ENCODE measurements at places on chromosomes 16 and 17.
A peak's percentile ranks its signal among the peaks of the same experiment; 100 is the strongest.

DNA sequence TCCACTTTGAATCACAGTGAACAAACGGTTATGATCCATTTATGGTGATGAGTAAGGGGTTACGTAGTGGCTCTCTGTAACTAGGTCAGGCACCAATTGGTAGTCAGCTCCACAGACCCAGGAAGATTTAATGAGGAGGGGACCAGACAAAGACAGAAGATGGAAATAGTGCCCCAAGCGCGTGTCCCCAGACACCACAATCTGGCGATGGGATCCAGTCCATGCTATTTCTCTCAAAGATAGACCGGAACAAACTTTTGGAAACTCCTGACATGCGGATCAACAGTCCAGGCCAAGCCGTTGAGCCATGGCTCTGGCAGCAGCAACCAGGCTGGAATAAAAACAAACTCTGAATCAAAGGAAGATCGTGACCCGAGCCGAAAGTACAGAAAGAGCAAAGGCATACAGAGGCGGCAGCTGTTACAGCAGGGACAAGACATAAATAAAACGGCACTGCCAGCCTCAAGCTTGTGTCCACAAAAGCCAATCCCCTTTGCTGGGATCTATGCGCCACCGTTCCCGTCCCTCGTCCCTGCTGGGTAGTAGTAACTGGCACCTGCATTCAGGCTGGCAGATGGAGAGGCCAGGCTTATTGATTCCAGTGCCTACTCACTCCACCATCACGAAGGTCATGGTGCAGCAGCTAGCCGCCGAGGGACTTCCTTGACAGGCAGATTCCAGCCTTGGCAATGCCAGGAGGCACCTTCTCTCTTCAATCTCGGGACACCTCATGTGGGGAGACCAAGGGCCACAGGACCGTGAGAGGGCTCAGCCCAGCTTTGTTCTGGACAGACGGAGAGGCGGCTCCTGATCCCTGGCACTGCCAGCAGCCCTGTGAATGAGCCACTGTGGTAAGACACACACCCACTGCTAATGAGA, 50.2 kb downstream of the CDH11 start:
- DNase-seq, result peak; percentile 62

DNA sequence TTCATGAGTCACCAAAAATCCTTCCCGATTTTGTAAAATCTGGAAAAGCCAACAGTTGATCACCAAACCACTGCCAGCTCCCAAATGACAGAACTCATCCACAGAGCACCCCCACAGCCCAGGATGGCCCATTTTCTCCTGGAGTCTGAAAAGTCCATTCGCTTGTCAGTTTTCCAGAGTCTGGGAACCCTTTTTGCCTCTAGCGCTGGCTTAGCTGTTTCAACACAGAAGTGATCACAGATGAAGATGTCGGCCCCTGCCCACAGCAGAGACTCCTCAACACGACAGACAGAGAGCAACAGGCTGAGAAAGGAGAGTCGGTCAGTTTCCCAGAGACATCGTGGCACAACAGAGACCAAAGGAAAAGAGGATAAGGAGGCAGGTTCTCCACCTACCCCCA, 66.4 kb downstream of the NXN start:
- DNase-seq, result no peak

- no peak for DNase-seq
Measured at GRCh38 chr16:31243734-31244670, 15.8 kb upstream of the ITGAM start.

GRCh38 chr16:68281368-68282063, 17.2 kb downstream of the SLC7A6 start:
- DNase-seq, result no peak

DNA sequence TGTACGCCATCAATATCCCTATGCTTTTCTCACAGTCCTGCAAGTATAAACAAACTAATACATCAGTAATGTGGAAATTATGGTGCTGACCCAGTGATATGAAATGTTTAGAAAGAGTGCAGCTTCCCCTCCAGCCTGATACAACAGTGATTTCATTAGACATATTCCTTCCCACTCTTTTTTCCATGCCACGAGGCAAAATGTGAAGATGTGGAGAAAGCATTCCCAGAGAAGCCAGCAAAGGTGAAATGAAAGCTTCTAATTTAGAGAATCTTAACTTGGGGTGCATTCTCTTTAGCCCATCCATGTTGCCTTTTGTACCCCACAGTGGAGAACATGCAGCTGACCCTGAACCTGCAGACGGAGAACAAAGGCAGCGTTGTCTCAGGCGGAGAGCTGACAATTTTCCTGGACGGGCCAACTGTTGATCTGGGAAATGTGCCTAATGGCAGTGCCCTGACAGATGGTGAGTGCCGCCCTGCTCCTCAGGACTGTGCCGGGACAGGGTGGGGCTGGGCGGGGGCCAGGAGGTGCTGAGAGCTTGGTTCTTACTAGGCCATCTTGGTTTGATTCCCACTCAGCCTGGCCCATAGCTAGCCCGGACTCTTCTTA, 77.8 kb downstream of the WWP2 start:
- DNase-seq, result peak; percentile 64

DNA sequence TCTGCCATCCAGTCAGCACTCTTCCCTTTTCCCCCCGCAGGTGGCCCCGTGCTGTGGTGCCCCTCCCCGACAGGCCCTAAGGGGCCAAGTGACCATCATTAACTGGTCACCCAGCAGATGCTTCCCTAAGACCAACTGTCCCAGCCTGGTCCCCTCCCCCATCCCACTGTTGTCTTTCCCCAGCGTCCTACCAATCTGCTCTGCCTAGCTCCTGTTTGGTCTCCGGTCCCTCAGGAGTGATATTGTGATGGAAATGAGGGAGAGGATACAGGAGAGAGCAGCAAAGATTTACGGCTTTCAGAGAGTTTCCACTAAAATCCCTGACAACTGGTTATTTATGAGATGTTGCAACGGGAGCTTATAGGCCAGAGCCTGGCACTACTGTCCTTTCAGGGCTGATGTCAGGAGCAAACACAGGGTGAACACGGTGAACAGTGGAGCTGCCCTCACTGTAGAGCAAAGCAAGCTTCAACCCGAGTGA, 1.4 kb upstream of the TTLL6 start:
- no peak for DNase-seq

GRCh38 chr17:31389657-31390381, 1.7 kb upstream of the RAB11FIP4 start:
- no peak for DNase-seq

GRCh38 chr16:51393381-51394005, 242.4 kb upstream of the SALL1 start:
- DNase-seq, result no peak

DNA sequence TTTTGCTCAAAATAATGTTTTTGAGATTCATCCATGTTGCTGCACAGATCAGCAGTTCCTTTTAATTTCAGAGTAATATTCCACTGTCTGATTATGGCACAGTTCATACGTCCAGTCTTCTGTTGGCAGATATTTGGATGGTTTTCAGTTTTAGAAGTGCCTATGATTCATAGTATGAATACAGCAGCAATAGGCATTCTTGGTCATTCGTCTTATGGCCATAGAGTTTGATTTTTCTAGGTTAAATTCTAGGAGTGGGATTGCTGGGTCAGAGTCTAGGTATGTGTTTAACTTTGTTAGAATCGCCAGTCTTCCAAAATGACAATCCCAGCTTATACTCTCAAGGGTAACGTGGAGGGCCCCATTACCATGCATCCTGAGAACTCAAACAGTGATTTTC, 11.5 kb upstream of the IL34 start:
- no peak for DNase-seq

DNA sequence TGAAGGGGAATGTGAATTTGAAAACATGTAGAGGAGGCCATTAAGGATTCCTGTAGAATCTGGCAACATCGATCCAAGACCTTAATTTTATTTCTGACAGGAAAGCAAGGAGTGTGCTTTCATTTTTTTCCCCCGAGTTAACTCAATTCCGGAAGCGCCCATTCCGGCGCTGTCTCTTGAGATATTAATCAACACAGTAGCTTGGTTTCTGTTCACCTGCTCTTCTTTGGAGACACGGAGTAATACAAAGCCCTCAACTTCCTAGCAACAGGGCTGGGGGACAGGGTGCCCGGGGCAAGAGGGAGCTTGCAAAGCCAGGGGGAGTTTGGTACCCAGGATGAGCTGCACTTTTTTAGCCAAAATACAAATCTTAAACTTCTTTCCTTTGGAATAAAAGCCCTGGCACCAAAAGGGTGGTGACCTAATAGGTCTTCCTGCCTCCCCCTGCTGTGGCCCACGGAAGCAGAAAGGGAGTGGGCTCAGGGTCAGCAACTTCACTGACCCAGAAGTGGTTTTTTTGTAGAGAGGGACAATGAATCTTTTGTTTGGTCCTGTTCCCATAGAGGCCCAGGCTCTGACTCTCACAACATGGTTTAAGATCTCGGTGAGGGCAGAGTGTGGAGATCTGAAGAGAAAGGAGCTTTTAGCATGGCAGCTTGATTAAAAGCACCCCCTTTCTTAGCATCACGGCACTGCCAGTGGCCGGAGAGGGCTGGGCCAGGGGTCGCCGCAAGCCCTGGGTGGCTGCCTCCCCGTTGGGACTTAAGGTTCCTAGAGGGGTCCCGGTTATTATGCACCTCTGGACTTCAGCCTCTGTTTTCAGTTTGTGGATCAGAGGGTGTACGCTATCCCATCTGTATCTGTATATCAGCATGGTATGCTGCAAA, 207.3 kb downstream of the CCDC182 start:
- no peak for DNase-seq

DNA sequence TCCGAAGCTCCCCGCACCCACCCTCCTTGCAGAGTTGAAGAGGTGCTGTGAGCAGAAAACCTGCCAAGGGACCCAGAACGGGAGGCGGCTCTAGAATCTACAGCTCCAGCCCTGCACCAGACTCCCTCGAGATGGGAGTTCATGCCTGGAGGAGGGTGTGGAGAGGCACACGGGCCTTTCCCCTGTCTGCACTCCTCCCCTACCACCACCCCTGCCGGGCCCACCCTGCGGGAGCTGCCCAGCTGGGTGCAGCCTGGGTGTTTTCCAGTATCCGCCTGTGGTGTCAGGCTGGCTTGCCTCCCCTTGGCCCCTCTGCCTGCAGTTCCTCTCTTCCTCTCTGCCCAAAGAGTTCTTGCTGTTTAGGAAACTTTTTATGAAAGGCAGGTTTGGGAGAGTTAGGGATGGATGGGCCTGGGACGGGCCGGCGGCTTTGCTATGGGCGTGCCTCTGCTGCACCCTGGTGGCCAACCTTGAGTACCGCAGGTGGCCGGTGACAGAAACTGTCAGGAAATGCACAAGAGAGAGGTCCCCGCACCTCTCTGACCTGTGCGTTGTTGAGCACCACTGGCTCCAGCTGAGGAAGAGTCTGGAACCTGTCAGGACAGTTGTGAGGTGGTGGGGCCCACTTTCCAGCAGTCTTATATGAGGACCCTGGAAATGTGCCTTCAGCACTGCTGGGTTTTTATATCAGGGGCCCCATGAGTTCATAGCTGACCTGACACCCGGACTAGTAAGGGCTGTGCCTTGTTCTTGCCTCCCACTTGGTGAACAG, 354.1 kb downstream of the SEC14L1 start:
- peak; percentile 25 for DNase-seq

- no peak for DNase-seq
Measured at GRCh38 chr16:23836404-23837311, 875 bp downstream of the PRKCB start.

DNA sequence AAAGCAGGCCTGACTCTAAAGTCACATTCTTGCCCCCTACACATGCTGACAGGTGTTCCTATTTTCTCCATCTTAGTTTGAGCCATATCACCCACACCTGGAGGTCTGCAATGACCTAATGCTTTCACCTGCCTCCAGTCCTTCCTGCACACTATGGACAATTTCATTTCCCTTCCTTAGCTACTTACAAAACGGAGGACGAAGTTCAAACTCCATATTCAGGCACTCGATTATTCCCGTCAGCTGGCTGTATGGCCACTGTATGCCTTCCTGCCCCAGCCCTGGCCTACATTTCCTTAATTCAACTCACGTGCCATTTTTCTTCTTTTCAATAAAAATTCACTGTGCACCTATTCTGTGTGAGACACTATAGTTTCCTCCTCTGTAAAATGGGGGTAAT, 44.9 kb downstream of the GRIN2A start:
- no peak for DNase-seq

GRCh38 chr16:51982715-51983680, 563.9 kb downstream of the TOX3 start:
- peak; percentile 6 for DNase-seq

- DNase-seq, result no peak
Measured at GRCh38 chr16:61366006-61366405, 670.2 kb downstream of the CDH8 start.

DNA sequence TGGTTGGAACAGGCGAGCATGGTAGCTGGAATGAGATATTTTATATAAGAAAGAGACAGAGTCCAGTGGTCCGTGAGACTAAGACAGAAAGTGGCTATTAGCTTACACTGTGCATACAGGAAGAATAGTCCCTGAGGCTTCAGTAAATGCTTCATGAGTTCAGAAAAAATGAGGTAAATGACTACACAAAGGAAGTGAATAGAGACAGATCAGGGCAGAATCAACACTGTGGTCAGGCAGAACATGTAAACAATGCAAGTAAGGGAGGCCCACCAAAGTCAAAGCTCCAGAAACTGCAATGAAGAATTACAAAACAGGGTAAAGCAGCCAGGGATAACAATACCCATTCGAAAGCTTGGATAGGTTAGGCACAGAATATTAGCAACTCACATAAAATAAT, 4.8 kb downstream of the ABCA10 start:
- no peak for DNase-seq

DNA sequence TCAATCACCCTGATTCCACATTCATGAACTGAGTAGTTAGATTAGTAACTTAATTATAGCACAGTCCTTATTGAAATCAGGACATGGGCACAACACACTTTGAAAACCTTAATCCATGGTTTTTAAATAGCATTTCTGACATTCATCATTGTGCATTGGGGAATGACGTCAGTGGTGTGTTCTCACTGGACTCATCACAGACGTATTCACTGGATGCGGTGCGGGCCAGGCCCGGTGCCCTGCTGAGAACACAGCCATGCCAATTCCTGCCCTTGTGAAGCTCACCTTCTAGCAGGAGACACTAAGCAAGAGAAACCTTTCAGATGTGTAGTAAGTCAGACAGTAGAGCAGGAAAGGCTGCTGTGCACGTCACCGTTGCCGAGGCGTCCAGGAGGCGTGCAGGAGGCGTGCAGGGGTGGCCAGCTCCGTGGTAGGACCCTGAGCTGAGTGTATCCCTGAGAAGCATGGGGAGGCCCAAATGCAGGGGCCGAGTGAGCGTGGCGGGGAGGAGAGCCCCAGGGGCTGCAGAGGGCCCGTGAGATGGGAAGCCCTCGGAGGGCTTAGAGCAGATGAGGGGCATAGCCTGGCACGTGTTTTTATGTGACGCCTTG, 12.9 kb downstream of the BANP start:
- no peak for DNase-seq

DNA sequence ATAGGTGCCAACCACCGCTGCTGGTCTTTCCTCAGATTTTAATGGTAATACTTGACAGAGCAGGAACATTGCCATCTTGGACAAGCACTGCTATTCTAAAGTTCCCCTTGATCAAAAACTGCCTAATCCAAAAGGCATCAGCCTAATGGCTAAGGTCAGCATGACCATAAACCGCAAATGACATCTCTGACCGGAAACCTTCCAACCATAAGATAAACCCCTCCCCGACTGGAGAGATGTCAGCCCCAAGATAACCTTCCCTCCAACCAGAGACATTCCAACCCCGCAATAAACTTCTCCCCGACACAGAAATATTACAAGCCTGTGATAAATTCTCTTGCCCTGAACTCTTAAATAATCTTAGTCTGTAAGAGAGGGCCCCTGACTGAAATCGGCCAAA, 7.4 kb upstream of the DHX40 start:
- no peak for DNase-seq

- no peak for DNase-seq
Measured at GRCh38 chr16:4966736-4967453, 8.8 kb downstream of the SEC14L5 start.

All from caudate nucleus (tissue), 63 donors.